ENCODE measurements at places on chromosomes 16 and 17.

- no peak for DNase-seq
Observed at GRCh38 chr17:22300731-22301352, 608.5 kb downstream of the KCNJ18 start.

- DNase-seq, result no peak
Observed at GRCh38 chr17:22703786-22704441, 1011.6 kb downstream of the KCNJ18 start.

DNA sequence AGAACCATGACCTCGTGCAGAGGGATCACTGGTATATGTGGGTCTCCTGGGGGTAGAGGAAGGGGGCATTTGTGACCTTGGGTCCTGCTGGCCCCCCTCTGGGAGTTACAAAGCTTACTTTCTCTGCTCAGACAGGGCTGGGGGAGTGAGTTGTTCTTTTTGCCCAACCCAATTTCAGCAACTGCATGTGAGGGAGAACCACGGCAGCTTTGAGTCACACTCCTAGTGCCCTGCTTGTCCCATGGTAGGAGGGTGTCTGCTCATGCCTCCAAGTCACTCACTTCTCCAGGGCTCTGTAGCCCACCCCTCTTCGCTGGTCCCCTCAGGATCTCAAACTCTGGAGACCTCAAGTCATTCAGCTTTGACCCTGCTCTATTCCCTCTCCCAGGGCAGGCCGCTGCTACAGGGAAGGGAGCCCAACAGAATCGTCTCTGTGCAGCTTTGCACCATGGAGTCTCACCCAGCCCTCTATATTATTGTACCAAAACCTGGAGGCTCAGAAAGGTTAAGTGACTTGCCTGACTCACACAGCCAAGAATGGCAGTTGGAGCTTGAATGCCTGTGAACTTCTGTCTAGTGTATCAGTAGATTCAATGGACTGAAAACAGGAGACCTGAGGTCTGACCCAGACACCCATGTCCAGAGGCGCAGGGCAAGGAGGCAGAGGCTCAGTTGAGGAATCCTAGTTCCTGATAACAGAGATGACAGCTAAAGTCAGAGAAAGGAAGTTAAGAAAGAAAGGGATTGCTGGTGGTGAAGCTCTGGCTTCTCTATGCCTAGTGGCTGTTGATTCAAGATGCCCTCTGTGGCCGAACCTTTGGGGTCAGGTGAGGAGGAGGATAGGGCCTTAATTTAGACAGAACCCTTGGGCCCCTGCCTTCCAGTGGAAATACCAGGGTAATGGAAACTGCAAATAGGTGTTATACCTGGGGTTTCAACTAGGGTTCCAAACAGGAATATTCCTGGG lies 14.6 kb upstream of the ETV4 start:
- DNase-seq, result no peak

DNA sequence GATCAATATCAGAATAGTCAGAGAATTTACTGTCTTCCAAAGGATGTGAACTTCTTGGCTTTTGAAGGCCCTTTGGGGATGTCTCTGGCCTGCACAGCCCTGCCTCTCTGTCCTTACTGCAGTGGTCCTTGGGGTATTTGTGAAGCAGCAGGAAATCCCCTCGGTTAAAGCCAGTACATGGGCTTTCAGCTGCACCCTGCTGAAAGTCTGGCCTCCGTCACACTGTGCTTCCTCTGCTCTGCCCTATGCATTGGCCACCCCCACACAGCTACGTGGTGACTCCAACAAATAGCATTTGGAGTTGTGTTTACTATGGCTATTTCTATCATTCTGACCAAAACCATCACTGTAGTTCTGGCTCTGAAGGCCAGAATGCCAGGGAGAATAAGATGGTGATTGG lies 21.2 kb downstream of the SYCE1L start:
- DNase-seq, result no peak

DNA sequence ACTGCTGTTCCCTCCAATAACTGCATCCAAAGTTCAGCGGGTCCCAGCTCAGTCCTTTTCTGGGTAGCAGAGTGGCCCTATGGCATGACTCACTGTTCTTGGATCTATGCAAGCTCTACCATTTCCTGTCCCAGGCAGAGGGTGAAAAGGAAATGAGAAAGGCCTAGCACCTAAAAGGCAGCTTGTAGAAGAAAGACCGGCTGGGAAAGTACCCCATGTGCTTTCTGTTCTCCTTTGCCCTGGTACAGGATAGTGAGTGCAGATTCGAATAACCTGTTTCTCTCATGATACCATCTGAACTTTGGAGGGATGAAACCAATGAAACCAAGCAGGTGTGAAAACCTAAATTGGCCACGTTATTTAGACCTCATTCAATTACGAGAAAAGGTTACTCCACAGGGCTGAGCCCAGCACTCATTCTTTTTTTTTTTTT lies 12.7 kb upstream of the HASPIN start:
- no peak for DNase-seq

- no peak for DNase-seq
Observed at GRCh38 chr17:33862772-33863602, 392.1 kb upstream of the CCL2 start.

DNA sequence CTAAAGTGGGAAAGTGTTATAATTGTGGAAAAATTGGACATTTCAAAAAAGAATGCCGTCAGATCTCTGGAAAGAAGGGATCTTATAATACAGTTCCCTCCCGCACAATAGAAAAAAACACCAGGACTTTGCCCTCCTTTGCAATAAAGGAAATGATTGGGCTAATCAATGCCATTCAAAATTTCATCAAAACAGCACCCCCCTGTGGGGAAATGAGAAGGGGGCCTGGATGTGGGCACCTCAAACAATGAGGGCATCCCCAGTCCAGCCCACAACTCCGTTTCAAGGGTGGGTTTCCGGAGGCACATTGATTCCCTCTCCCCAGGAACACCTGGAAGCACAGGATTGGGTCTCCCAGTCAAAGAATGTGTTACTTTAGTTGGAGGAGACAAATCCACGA lies 26.1 kb downstream of the CD300LG start:
- no peak for DNase-seq

- DNase-seq, result no peak
Observed at GRCh38 chr16:6708576-6709215, 623.9 kb upstream of the RBFOX1 start.

GRCh38 chr16:57452021-57452420 lies 4.7 kb downstream of the COQ9 start:
- no peak for DNase-seq

GRCh38 chr17:66778531-66779236 lies 56.2 kb upstream of the CACNG5 start:
- DNase-seq, result no peak

DNA sequence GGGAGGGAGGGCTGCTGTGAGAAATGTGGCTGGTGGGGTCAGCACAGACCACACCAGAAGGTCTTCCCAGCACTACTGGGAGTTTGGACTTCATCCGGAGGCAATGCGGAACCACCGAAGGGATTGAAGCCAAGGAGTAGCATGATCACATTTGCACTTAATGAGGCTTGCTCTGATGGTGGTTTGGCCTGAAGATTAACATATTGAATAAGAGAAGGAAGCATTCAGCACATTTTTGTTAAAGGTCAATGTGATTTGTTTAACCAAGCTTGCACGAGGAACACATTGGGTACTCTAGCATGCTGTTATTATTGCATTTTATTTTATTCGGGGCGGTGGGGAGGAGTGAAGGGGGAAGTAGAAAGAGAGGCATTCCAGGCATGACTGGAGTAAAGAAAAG lies 378.6 kb downstream of the UTP18 start:
- DNase-seq, result no peak

GRCh38 chr17:8153031-8153451 lies 837 bp upstream of the PER1 start:
- no peak for DNase-seq

DNA sequence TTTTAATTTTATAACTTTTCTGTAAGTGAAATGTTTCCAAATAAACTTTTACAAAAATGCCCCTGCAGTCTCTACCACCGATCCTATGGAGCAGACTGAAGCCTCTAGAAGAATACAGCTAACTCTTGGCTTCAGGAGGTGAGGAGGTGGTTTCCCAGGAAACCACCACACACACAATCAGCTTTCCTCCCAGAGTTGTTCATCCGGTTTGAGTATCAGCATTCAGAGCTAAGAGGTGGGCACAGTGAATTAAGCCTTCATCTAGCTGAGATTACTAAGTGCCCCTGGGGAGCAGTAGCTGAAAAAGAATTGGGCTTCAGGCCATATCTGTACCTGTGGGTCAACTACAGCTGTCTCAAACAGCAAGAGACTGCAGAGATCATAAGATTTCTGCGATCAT lies 139.7 kb downstream of the AATF start:
- DNase-seq, result no peak

GRCh38 chr17:60305141-60305540 lies 86.8 kb downstream of the USP32 start:
- DNase-seq, result no peak

DNA sequence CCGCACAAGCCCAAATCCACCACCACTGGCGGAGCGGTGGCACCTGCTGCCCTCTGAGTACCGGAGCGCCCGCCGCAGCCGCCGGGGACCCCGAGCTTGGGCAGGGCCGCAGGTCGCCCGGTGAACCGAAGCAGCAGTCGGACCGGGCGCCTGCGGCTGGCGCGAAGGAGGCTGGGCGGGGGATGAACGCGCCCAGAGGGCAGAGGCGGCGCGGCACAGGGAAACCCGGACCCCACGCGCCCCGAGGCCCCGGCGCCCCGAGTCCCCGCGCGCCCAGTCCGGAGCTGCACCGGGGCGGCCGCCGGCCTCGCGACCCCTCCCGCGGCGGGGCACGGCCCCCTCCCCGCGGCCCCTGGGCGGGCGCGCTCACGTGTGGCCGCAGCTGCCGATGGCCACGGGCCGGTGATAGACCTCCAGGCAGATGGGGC lies 393 bp downstream of the RNF166 start:
- no peak for DNase-seq

GRCh38 chr16:70476272-70477020 lies 22.1 kb downstream of the FCSK start:
- DNase-seq, result no peak

GRCh38 chr16:7452090-7452489 lies 119.4 kb downstream of the RBFOX1 start:
- no peak for DNase-seq

All from cerebellar nuclear complex (tissue), 1 donor.